ENCODE measurements at places on chromosomes 5 and 9.

DNA sequence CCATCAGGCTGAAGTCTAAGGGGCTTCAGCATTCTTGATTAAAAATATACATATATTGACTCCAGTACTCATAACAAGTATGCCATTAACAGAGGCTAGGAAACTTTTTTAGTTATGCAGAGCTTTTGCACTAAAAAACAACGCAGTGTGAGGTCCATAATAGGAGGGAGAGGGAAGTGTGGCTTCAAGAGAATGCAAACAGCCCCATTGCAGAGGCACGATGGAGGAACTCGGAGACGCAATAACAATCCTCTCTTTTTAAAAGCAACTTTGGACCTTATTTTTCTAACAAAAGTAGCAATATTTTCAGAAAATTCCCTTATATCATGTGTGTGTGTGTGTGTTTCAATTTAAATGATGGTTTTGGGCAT, 150.0 kb upstream of the PTCH1 start:
- no peak for DNase-seq

- DNase-seq = no peak
Measured at GRCh38 chr9:25461416-25461815, 216.8 kb downstream of the TUSC1 start.

GRCh38 chr9:5582835-5583195, 46.1 kb upstream of the RIC1 start:
- DNase-seq = no peak

GRCh38 chr9:129422032-129422842, 198.7 kb downstream of the C9orf50 start:
- no peak for DNase-seq

DNA sequence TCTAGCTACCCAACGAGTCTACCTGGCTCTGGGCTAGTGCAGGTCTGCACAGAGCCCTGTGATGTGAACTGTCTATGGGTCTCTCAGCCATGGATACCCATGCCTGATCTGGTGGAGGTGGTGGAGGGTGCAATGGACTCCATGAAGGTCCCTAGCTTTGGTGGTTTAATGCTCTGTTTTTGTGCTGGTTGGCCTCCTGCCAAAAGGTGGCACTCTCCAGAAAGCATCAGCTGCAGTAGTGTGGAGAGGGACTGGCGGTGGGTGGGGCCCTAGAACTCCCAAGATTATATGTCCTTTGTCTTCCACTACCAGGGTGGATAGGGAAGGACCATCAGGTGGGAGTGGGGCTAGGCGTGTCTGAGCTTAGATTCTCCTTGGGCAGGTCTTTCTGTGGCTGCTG, 290.1 kb downstream of the AGTPBP1 start:
- DNase-seq = no peak

DNA sequence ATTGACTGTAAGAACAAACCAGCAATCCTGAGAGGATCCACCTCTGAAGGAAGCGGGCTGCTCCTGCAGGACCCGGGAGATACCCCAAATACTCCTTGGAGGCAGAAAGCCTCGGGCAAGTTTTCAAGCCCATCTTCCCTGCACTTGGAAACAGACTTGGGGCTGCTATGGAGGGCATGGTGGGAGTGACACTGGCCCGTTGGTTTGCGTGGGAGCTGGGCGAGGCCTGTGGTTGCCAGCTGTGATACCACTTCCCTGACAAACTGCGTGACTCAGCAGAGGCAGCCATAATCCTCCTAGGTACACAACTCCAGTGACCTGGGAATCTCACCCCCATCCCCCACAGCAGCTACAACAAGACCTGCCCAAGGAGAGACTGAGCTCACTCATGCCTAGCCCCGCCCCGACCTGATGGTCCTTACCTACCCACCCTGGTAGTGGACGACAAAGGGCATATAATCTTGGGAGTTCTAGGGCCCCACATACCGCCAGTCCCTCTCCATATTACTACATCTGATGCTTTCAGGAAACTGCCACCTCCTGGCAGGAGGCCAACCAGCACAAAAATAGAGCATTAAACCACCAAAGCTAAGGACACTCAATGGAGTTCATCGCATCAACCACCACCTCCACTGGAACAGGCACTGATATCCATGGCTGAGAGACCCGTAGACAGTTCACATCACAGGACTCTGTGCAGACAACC, 38.1 kb upstream of the VLDLR start:
- DNase-seq = peak; percentile 11

- DNase-seq = no peak
Measured at GRCh38 chr5:135913713-135914626, 18.3 kb upstream of the IL9 start.
